ENCODE measurements at places on chromosomes 3 and 15. TPM values are rescaled to one million over a fixed set of nuclear protein-coding genes. Genes with fewer than 3 reads are reported as not detected.

Gene MAN2C1
- 340 TPM for polyA plus RNA-seq

Gene TM4SF1
- polyA plus RNA-seq = 0.81 TPM

Gene KBTBD12
- not detected for polyA plus RNA-seq

Gene GOLGA6L22
- polyA plus RNA-seq = not detected

Measured in neural cell (in vitro differentiated cells).